ENCODE measurements at places on chromosomes 12 and 14. TPM values are rescaled to one million over a fixed set of nuclear protein-coding genes. Genes with fewer than 3 reads are reported as not detected.

Gene SLCO1B1
- not detected for total RNA-seq

Gene OR6C3
- not detected for total RNA-seq

DNA sequence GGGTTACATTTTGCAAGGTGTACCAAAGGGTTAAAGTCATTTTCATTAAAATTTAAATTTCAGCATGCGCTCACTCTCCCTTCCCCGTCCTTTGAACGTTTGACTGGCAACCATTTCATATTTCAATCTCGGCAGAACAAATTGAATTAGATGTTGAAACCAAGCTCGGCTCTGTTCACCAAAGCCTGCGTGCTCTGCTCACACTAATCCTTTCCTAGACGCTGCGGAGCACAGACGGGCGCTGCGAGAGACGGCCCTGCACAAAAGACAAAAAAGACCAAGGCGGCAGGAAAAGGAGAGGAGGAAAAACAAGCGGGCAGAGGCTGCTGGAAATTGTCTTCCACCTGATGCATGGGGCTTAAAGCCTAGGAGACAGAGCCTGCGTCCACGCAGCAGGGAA, 149.3 kb downstream of the RBM19 start:
- DNase-seq, result no peak

DNA sequence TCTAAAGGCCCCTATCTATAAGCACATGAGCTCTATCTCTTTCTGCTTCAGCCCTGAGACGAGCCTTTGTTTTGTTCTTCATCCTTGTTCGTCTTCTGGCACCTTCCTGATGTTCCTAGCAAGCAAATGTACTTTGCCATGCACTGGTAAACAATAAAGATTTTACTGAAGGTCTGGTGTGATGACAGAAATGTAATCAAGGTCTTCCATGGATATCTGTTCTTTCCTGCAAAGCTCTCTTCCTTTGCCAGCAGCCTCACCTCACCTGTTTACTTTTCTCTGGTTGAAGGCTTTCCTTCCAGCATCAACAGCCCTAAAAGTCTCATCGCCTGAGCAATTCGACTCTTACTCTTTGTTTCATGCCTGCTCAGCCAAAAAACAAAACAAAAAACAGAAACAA, 330.3 kb downstream of the PCNX1 start:
- DNase-seq, result no peak

Gene STXBP6
- total RNA-seq, result 29.4 TPM
